ENCODE measurements at places on chromosomes 12 and 14.
A peak's percentile ranks its signal among the peaks of the same experiment; 100 is the strongest.

DNA sequence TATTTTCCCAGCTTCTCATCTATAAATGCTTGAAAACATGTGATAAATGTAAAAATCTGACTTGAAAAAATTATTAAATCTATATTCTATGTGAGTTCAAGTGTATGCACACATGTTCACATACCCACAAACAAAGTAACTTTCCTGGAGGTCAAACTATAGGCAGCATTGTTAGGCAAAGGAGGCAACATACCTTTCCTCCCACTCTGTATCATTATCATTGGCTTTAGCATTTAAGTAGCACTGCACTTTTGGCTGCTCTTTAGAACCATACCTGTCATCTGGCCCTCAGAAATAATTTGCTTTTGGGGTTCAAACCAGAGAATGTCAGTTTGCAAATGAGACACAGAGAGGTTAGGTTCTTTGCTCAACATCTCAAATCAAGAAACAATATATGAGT is 102.4 kb upstream of the CCDC196 start:
- no peaks in the 10 kb centered on the region for H3K36me3 ChIP-seq
- no peak for DNase-seq
- H3K27me3 ChIP-seq, result no peaks in the 10 kb centered on the region
- peaks cover 12% of the 10 kb centered on the region for H3K4me1 ChIP-seq

- H3K27me3 ChIP-seq, result no peaks in the 10 kb centered on the region
- H3K4me3 ChIP-seq, result no peak overlapping the region
- no peak for DNase-seq
- H3K36me3 ChIP-seq, result no peaks in the 10 kb centered on the region
- no peaks in the 10 kb centered on the region for H3K4me1 ChIP-seq
Observed at GRCh38 chr14:102784892-102785594, 7.8 kb downstream of the TRAF3 start.

DNA sequence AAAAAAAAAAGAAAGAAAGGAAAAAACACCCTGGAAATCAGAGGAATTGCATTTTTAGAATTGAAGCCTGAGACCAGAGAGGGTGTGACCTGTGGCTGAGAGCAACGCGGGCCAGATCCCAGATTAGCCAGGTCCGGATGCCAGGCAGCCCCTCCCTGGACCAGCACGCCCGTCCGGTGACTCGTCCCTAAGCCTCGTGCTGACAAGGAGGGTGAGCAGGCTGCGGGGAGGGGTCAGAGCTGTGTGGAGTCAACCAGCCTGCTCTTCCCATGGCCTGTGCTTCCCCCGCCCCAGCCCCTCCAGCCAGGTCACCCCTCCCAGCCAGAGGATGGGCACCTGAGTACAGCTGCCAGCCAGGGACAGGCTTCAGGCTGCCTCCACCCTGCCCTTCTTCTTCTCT is 4.2 kb upstream of the KLC1 start:
- no peaks in the 10 kb centered on the region for H3K27me3 ChIP-seq
- peak; percentile 91 for DNase-seq
- peaks cover 32% of the 10 kb centered on the region for H3K4me1 ChIP-seq
- H3K27ac ChIP-seq, result peak overlapping the region; percentile 61

DNA sequence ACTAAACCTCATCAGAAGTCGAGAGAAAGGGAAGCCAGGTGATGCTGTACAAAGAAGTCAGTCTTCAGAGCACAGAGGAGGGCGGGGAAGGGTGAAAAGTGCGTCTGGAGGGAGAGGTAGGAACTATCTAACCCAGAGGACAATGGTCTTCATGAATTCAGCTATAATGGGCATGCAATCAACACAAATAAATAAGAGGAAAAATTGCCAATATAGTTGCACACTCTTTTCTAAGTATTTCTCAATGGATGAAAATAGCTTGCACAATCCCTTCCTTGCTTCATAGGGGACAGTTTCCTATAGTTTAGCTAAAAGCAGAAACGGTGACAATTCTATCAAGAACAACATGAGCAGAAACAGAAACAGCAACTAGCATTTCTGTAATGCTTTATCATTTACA is 931.2 kb downstream of the AACS start:
- no peak overlapping the region for H3K27ac ChIP-seq
- DNase-seq, result no peak

- no peaks in the 10 kb centered on the region for H3K36me3 ChIP-seq
- peaks cover 23% of the 10 kb centered on the region for H3K4me1 ChIP-seq
- DNase-seq, result no peak
- no peaks in the 10 kb centered on the region for H3K27me3 ChIP-seq
- H3K4me3 ChIP-seq, result no peak overlapping the region
Observed at GRCh38 chr12:124764870-124765580, 98.6 kb downstream of the SCARB1 start.

GRCh38 chr12:904010-904414 is 45.5 kb downstream of the RAD52 start:
- H3K4me3 ChIP-seq, result no peak overlapping the region
- peaks cover 96% of the 10 kb centered on the region for H3K36me3 ChIP-seq
- DNase-seq, result no peak
- H3K4me1 ChIP-seq, result peaks cover 5% of the 10 kb centered on the region
- H3K27ac ChIP-seq, result no peak overlapping the region
- no peaks in the 10 kb centered on the region for H3K27me3 ChIP-seq

GRCh38 chr14:44988694-44989093 is 26.7 kb downstream of the TOGARAM1 start:
- no peaks in the 10 kb centered on the region for H3K27me3 ChIP-seq
- DNase-seq, result no peak
- H3K27ac ChIP-seq, result no peak overlapping the region
- H3K4me1 ChIP-seq, result no peaks in the 10 kb centered on the region
- H3K36me3 ChIP-seq, result no peaks in the 10 kb centered on the region
- H3K4me3 ChIP-seq, result no peak overlapping the region

- peak; percentile 91 for DNase-seq
- H3K27me3 ChIP-seq, result no peaks in the 10 kb centered on the region
- H3K27ac ChIP-seq, result peak overlapping the region; percentile 100
Observed at GRCh38 chr14:73759183-73759713, 45.1 kb upstream of the PNMA1 start.

- peak overlapping the region; percentile 82 for H3K27ac ChIP-seq
- peaks cover 5% of the 10 kb centered on the region for H3K36me3 ChIP-seq
- no peak for DNase-seq
Observed at GRCh38 chr12:109863847-109864712, 16.3 kb downstream of the GLTP start.

- H3K36me3 ChIP-seq, result no peaks in the 10 kb centered on the region
- H3K27me3 ChIP-seq, result peaks cover 6% of the 10 kb centered on the region
- no peaks in the 10 kb centered on the region for H3K4me1 ChIP-seq
- no peak overlapping the region for H3K27ac ChIP-seq
- no peak overlapping the region for H3K4me3 ChIP-seq
Observed at GRCh38 chr12:5624486-5625272, 192.8 kb downstream of the NTF3 start.

GRCh38 chr14:101402936-101403660 is 158.2 kb upstream of the DIO3 start:
- H3K4me1 ChIP-seq, result peaks cover 17% of the 10 kb centered on the region
- peaks cover 31% of the 10 kb centered on the region for H3K27me3 ChIP-seq
- no peak overlapping the region for H3K4me3 ChIP-seq
- no peak overlapping the region for H3K27ac ChIP-seq
- H3K36me3 ChIP-seq, result no peaks in the 10 kb centered on the region

GRCh38 chr14:54026671-54027070 is 70.0 kb upstream of the BMP4 start:
- DNase-seq, result no peak
- H3K4me1 ChIP-seq, result no peaks in the 10 kb centered on the region
- no peak overlapping the region for H3K27ac ChIP-seq
- no peaks in the 10 kb centered on the region for H3K36me3 ChIP-seq
- no peak overlapping the region for H3K4me3 ChIP-seq

- no peaks in the 10 kb centered on the region for H3K36me3 ChIP-seq
- no peak overlapping the region for H3K4me3 ChIP-seq
- no peaks in the 10 kb centered on the region for H3K4me1 ChIP-seq
- H3K27ac ChIP-seq, result no peak overlapping the region
Observed at GRCh38 chr12:46177837-46178608, 90.8 kb downstream of the SLC38A1 start.

- no peak overlapping the region for H3K27ac ChIP-seq
- no peaks in the 10 kb centered on the region for H3K36me3 ChIP-seq
- H3K4me3 ChIP-seq, result no peak overlapping the region
- H3K27me3 ChIP-seq, result no peaks in the 10 kb centered on the region
- DNase-seq, result no peak
Observed at GRCh38 chr12:26187014-26187798, 8.2 kb upstream of the SSPN start.

DNA sequence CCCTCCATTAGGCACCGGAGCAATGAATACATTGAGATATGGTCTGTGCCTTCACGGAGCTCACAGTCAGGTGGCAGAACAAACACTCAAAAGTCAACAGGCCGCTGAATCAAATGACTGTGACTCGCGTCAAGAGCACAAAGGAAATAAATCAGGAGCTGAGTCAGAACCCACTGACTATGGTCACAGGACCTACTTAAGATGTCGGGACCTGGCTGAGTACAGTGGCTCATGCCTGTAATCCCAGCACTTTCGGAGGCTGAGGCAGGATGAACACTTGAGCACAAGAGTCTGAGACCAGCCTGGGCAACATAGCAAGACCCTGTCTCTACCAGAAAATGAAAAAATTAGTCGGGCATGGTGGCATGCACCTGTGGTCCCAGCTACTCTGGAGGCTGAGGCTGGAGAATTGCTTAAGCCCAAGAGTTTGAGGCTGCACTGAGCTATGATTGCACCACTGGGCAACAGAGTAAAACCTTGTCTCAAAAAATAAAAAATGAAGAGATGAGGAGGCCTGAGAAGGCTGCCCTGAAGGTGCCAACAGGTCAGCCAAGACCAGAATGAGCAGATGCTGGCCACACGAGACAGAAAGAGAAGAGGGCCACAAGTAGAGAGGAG is 19.9 kb downstream of the TMEM233 start:
- H3K27ac ChIP-seq, result no peak overlapping the region
- H3K4me1 ChIP-seq, result no peaks in the 10 kb centered on the region
- H3K36me3 ChIP-seq, result no peaks in the 10 kb centered on the region
- H3K27me3 ChIP-seq, result no peaks in the 10 kb centered on the region

DNA sequence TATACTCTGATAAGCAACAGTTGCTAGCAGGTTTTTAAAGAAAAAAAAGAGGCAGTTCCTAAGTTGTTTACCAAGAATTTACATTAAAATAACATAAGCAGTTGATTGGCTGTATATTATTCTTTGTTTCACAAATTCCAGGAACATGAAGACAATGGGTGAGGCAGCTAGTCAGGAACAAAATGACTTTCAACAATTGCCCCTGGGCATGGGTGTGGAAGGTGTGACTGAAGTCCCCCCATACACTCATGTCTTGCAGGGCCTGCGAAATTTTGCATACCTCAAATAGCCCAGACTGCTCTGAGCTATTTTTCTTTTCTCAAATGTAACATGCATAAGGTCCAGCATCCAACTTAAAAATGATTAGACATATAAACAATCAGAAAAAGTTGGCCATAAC is 267.2 kb upstream of the DIO3 start:
- DNase-seq, result no peak
- no peak overlapping the region for H3K27ac ChIP-seq
- H3K4me3 ChIP-seq, result no peak overlapping the region
- H3K4me1 ChIP-seq, result no peaks in the 10 kb centered on the region
- no peaks in the 10 kb centered on the region for H3K36me3 ChIP-seq

DNA sequence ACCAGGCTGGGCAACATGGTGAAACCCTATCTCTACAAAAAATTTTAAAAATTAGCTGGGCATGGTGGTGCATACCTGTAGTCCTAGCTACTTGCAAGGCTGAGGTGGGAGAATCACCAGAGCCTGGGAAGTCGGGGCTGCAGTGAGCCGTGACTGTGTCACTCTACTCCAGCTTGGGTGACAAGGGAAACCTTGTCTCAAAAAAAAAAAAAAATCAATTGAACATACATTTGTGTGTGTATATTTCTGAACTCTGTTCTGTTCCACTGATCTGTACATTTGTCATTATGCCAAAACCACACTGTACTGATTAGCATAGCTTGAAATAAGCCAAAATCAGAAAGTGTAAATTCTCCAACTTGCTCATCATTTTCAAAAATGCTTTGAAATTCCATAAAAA is 254.6 kb downstream of the SOX5 start:
- no peak overlapping the region for H3K27ac ChIP-seq
- H3K27me3 ChIP-seq, result no peaks in the 10 kb centered on the region
- DNase-seq, result no peak
- H3K36me3 ChIP-seq, result no peaks in the 10 kb centered on the region

DNA sequence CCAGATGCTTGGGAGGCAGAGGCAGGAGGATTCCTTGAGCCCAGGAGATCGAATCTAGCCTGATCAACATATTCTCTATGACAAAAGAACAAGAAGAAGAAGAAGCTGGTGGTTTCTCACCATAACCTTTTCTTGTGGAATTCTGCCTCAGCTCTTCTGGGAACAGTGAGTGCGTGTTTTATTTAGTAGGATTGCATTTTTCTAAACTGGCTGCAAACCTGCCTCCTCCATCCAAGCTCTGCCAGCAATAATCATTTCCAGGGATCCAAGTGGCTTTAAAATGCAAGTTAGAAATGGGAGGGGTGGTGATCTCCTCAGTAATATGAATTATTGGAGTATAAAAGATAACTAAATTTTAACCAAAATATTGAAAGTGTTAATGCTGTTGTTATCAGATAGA is 46.1 kb upstream of the MMP17 start:
- H3K27me3 ChIP-seq, result no peaks in the 10 kb centered on the region
- no peak for DNase-seq
- H3K27ac ChIP-seq, result no peak overlapping the region
- no peak overlapping the region for H3K4me3 ChIP-seq

GRCh38 chr12:47910981-47911380 is 6.2 kb upstream of the VDR start:
- H3K27me3 ChIP-seq, result no peaks in the 10 kb centered on the region
- H3K4me3 ChIP-seq, result no peak overlapping the region
- no peak for DNase-seq
- no peaks in the 10 kb centered on the region for H3K4me1 ChIP-seq

GRCh38 chr14:90538095-90538494 is 141.3 kb downstream of the CALM1 start:
- no peak for DNase-seq
- H3K4me3 ChIP-seq, result no peak overlapping the region
- H3K27ac ChIP-seq, result no peak overlapping the region
- no peaks in the 10 kb centered on the region for H3K4me1 ChIP-seq

GRCh38 chr14:78701246-78701645 is 531.1 kb downstream of the NRXN3 start:
- H3K4me3 ChIP-seq, result no peak overlapping the region
- no peaks in the 10 kb centered on the region for H3K4me1 ChIP-seq
- H3K27ac ChIP-seq, result no peak overlapping the region
- no peaks in the 10 kb centered on the region for H3K36me3 ChIP-seq

- no peaks in the 10 kb centered on the region for H3K36me3 ChIP-seq
- DNase-seq, result no peak
- no peak overlapping the region for H3K4me3 ChIP-seq
- peaks cover 89% of the 10 kb centered on the region for H3K27me3 ChIP-seq
Observed at GRCh38 chr14:60661721-60662120, 12.4 kb upstream of the SIX1 start.

DNA sequence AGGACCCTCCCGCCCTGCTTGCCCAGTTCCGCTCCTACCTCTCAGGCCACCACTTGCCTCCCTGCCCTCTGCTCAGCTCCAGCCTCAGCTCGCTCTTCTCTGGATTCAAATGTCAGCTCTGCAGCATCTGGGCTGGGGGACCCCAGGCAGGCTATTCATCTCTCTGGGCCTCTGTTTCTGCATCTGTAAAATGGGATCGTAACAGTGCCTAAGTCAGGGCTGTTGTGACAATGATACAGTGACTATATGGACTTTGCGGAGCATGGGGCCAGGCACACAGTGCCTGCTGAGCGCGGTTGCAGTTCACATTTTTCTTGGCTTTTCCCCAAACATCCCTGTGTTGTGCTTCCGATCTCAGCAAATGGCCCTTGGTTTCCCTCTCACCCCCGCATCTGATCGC is 2.8 kb downstream of the PHETA1 start:
- no peak overlapping the region for H3K27ac ChIP-seq
- no peaks in the 10 kb centered on the region for H3K27me3 ChIP-seq
- no peak for DNase-seq
- H3K36me3 ChIP-seq, result peaks cover 39% of the 10 kb centered on the region

GRCh38 chr12:12070674-12071656 is at the start of gene BCL2L14:
Gene BCL2L14 (plus strand): TSS chr12:12070939. CDS start chr12:12079306, 8,367 bp downstream.
- H3K36me3 ChIP-seq, result no peaks in the 10 kb centered on the region
- no peak for DNase-seq
- H3K27me3 ChIP-seq, result no peaks in the 10 kb centered on the region
- H3K27ac ChIP-seq, result no peak within 1 kb of the TSS
